Mesenchymal stem cell (in vitro differentiated cells and primary cell): ENCODE measurements at places on chromosomes 5 and 9.

DNA sequence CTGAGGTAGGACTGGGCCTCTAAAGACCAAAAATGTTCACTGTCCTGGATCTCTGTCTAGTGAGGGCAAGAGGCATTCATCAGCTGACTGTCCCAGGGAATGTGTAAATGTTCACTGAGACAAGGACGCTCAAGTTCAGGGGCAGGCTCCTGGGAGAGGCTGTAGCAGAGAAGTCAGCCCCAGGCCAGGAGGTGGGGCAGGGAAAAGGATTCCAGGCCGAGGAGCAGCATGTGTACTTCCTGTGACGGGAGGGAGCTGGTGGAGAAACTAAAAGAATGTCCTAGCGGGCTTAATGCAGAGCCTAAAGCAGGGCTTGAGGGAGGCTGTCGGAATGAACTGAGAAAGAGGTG, 205.8 kb downstream of the GABBR2 start:
- peak; percentile 53 for DNase-seq
- no peaks in the 10 kb centered on the region for H3K36me3 ChIP-seq
- no peak overlapping the region for H3K27ac ChIP-seq
- H3K27me3 ChIP-seq, result peaks cover 10% of the 10 kb centered on the region
- H3K4me3 ChIP-seq, result no peak overlapping the region
- peaks cover 6% of the 10 kb centered on the region for H3K4me1 ChIP-seq

- H3K4me1 ChIP-seq, result no peaks in the 10 kb centered on the region
- no peak for DNase-seq
- no peaks in the 10 kb centered on the region for H3K36me3 ChIP-seq
- H3K27ac ChIP-seq, result no peak overlapping the region
- no peak overlapping the region for H3K4me3 ChIP-seq
These were observed 30.5 kb downstream of the C7 start for GRCh38 chr5:40939753-40940152.

DNA sequence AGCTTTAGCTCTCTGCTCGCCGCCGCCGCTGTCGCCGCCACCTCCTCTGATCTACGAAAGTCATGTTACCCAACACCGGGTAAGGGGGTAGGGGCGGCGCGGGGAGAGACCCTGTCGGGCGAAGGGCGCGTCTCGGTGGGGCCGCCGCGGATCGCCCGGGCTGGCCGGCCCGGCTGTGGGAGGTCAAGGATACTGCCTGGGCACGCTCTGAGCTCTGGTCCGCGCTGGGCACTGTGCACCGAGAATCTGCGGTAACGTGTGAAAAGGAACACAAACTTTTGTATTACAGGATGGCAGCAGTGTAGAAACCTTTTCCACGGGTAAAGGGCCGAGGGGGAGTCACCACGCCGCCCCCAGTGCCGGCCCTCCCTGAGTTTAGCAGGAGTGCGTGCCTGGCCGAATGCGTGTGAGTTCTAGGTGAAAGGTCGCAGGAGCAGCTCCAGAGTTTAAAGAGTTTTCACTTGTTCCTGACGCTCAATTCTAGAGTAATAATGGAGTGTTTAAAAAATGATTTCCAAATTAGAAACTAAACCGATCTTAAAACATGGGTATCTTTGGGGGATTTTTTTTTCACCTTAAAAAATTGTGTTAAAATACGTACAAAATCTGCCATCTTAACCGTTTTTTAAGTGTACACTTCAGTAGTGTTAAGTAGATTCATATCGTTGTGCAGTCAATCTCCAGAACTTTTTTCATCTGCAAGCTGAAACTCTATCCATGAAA, at the start of gene HSDL2:
Gene HSDL2 (plus strand): TSS at position 7 of the 723 bp plus-strand sequence. CDS start 56 bp downstream, at position 63.
- peak within 1 kb of the TSS; percentile 98 for H3K27ac ChIP-seq
- DNase-seq, result peak; percentile 78
- peak within 1 kb of the TSS; percentile 97 for H3K4me3 ChIP-seq
- peaks cover 7% of the 10 kb centered on the region for H3K4me1 ChIP-seq
- H3K36me3 ChIP-seq, result no peaks in the 10 kb centered on the region

- no peak overlapping the region for H3K27ac ChIP-seq
- H3K36me3 ChIP-seq, result no peaks in the 10 kb centered on the region
- DNase-seq, result no peak
- H3K4me3 ChIP-seq, result no peak overlapping the region
- H3K27me3 ChIP-seq, result no peaks in the 10 kb centered on the region
These were observed 18.7 kb upstream of the ICE1 start for GRCh38 chr5:5403741-5404140.

GRCh38 chr9:91766315-91767069, 183.5 kb downstream of the ROR2 start:
- H3K4me1 ChIP-seq, result peaks cover 6% of the 10 kb centered on the region
- no peaks in the 10 kb centered on the region for H3K36me3 ChIP-seq
- no peaks in the 10 kb centered on the region for H3K27me3 ChIP-seq
- H3K4me3 ChIP-seq, result no peak overlapping the region

DNA sequence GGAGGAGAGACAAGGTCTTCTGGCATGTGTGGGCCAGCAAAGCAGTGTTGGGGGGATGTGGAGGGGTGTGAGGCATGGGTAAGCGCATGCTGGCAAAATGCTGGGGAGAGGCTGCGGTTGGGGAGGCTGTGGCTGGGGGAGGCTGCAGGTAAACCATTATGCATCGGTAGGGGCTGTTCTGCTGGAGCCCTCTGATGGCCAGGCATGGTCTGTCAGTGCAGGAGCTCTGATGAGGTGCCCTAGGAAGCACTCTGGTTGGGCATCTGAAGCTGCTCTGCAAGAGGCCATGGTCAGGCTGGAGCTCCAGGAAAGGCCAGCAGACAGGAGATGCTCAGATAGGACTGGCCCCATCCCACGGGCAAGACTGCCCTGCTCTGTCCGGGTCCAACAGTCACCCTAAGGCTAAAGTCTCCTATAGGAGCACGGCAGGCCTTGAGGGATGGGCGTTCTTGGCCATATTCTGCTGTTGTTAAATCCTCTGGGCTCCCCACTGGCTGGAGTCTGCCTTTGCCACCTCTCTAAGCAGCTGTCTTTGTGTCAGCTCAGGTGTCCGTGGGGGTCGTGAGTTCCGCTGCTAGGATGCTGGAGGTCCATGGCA, 28.7 kb downstream of the ITGA2 start:
- peaks cover 4% of the 10 kb centered on the region for H3K4me1 ChIP-seq
- no peak for DNase-seq
- peaks cover 9% of the 10 kb centered on the region for H3K36me3 ChIP-seq
- H3K4me3 ChIP-seq, result no peak overlapping the region

DNA sequence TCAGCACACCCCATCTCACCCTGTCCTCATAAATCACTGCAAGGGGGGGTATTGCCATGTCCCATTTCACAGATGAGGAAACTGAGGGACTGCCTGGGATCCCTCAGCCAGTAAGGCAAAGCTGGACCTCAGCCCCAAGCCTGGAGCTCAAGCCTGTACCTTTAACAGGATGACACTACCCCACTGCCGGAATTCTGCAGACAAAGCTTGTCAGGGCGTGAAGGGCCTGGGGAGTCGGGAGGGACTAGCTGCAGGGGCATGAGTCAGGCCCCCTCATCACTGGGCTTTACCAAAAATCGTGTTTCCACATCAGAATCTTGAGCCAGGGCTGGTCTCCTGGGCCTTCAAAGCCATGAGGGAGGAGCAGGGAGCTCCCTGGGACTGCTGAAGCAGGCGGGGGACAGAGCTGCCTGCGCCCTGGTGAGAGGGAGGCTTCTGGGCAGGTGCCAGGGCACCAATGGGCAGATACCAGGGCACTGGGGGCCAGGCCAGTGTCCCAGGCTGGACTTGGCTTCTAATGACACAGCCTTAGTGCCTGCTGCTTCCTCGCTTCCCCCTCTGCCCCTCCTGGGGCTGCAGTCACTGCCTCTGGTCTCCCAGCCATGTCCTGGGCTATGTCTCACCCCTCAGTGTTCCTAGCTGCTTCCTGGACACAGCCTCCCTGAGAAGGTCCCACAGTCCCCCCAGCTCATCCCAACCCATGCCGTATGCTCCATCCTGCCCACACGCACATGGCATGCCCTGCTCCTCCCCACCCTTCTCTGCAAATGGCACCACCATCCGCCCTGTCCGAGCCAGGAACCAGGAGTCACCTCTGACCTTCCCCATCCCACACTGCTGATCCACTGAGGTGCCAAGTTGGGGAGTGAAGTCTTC, 80.7 kb downstream of the LMX1B start:
- no peak for DNase-seq
- no peaks in the 10 kb centered on the region for H3K4me1 ChIP-seq
- peaks cover 61% of the 10 kb centered on the region for H3K27me3 ChIP-seq
- H3K4me3 ChIP-seq, result no peak overlapping the region

- peak overlapping the region; percentile 28 for H3K27ac ChIP-seq
- H3K27me3 ChIP-seq, result no peaks in the 10 kb centered on the region
- H3K36me3 ChIP-seq, result peaks cover 8% of the 10 kb centered on the region
- H3K4me3 ChIP-seq, result no peak overlapping the region
- DNase-seq, result peak; percentile 17
These were observed 7.1 kb downstream of the ACTL7A start for GRCh38 chr9:108869092-108869725.

DNA sequence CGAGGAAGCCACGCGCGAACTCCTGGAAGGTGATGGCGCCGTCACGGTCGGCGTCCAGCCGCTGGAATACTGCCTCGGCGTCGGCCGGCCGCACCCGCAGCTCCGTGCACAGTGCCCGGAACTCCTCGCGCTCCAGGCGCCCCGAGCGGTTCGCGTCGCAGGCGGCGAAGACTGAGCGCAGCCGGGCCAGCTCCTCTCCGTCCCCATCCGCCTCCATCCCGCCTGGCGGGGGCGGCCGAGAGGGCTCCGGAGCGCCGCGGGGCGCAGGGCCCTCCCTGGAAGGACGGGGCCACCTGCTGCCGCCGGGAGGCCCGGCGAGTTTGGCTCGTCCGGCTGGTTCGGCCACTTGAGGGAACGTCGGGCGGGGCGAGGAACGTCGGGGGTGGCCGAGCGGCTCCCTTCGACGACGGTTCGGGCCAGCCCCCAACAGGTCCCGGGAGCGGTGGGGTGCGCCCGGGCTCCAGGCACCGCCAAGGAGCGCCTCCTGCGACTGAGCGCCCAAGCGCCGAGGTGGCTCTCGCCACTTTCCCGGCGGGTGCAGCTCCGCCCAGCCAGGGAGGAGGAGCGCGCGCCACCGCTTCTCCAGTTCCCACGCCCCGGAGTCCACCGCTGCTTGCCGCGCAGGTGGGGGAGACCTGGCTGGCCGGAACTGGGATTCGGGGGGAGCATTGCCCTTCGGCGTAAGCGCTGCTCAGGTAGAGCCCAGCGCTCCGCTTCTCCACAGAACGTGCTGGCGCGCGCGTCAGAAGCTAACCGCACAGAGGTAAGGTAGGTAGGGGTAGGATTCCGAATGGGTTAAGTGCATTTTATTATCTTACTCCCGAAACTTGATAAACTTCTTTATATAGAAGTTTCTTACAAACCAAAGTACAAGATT, at the start of gene RASEF:
Gene RASEF (minus strand): TSS at position 492 of the 877 bp plus-strand sequence. CDS start 275 bp downstream, at position 217.
- no peaks in the 10 kb centered on the region for H3K36me3 ChIP-seq

DNA sequence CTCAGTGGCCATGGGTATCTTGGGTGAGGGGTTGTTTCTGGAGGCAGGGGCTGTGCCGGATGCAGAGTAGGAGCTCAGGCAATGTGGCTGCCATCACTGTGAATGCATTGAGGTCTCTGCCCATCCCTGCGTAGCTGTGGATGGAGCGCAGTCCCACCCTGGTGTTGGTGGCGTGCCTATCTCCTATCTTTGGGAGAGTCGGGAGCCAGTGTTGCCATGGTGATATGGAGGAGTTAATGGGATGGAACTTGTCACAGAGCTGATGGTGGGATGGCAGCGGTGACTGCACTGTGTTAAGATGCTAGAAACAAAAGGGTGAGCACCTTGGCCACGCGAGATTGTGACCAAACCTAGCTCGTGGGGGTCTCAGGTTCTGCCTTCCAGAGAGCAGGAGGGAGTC, 197.3 kb downstream of the MELK start:
- H3K27me3 ChIP-seq, result peaks cover 60% of the 10 kb centered on the region
- no peaks in the 10 kb centered on the region for H3K36me3 ChIP-seq
- peaks cover 2% of the 10 kb centered on the region for H3K4me1 ChIP-seq
- DNase-seq, result no peak

DNA sequence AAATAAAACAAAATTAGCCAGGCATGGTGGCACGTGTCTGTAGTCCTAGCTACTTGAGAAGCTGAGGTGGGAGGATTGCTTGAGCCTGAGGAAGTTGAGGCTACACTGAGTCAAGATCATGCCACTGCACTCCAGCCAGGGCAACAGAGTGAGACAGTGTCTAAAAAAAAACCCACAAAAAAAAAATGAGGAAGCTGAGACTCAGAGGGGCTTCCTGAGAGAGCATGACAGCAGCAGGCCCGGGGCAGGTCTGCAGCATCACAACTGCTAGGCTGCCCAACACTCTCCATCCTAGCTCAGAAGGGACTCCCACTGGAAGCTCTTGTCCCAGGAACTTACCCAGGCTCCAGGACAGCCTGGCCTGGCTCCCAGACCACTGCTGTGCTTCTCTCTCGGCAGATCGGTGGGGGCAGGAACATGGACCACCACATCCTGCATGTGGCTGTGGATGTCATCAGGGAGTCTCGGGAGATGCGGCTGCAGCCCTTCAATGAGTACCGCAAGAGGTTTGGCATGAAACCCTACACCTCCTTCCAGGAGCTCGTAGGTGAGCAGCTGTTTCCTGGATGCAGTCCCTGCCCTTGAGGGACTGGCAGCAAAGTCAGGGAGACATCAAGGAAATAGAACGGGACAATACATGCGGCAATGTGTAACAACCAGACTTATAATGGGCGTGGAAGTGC, 19.1 kb downstream of the PTGS1 start:
- no peaks in the 10 kb centered on the region for H3K36me3 ChIP-seq
- H3K4me3 ChIP-seq, result no peak overlapping the region
- H3K27me3 ChIP-seq, result no peaks in the 10 kb centered on the region
- DNase-seq, result no peak
- no peak overlapping the region for H3K27ac ChIP-seq

DNA sequence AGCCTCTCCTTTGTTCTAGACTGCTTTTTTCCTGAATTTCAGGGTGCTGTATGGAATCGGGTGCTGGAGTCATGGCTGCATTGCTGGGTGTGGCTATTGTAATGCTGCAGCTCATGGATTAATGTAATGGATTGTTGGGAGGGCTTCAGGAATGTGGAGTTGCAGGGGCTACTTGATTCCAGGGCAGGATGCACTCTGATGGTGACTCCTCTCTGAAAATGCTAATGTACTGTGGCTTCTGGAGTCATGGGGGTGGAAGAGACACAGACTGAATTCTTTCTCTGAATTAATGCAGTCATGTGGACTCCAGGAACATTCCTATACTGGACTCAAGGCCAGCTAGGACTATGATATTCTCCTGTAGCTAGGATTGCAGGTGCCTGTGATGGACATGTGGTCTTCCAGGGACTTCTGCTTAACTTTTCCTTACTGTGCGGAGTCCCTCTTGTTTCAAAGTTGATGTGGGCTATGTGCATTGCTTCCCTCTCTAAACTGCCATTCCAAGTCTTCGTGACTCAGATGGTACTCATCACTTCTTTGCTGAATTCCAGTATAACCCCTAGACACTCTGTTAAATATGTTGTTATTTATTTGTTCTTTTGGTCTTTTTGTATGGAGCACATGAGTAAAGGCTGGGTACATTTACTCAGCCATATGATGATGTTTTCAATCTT, 396.2 kb downstream of the KCTD16 start:
- H3K4me3 ChIP-seq, result no peak overlapping the region
- DNase-seq, result peak; percentile 69
- H3K4me1 ChIP-seq, result no peaks in the 10 kb centered on the region
- no peaks in the 10 kb centered on the region for H3K27me3 ChIP-seq
- no peaks in the 10 kb centered on the region for H3K36me3 ChIP-seq

GRCh38 chr9:21837501-21837900, 35.1 kb downstream of the MTAP start:
- peak; percentile 1 for DNase-seq
- no peaks in the 10 kb centered on the region for H3K27me3 ChIP-seq
- peaks cover 5% of the 10 kb centered on the region for H3K4me1 ChIP-seq

GRCh38 chr9:16671591-16672137, 198.8 kb downstream of the BNC2 start:
- H3K4me3 ChIP-seq, result peak overlapping the region; percentile 3
- peaks cover 4% of the 10 kb centered on the region for H3K4me1 ChIP-seq
- no peaks in the 10 kb centered on the region for H3K27me3 ChIP-seq
